ENCODE measurements at places on chromosomes 12 and 14.

DNA sequence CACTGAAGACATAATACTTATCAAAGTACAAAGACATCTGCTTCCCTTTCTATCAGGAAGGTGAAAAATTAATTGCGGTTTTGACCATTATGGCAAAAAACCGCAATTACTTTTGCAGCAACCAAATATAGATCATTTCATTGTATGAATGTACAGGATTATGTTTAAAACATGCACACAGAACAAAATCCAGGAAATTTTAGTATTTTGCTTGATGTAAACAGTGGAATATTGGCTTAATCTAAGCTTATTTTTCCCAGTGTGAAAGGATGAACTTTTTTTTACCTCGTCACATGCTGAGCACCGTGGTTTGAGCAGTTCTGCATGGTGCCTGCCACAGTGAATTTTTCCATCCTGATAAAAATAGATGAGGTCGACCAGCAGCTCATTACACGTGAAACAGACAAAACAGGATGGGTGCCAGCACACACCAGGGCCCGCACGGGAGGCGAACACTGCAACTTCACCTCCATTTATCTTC, 121.2 kb downstream of the PRICKLE1 start:
- DNase-seq, result no peak

DNA sequence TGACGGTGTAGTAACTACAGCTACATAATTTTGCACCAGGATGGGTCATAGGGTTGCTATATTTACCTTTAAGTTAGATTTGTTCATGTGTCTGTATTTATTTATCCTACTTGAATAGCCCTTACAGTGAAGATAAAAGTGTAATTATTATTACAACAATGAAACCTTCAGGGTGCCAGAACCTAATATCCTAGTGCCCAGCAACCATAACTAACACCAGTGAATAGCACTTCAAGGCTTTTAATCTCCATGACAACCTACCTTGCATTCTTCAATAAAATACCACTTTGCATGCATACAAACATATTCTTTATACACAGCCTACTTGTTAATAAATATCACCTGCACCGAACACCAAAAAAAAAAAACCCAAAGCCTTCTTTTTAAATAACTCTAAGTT, 58.7 kb upstream of the G2E3 start:
- no peak for DNase-seq

DNA sequence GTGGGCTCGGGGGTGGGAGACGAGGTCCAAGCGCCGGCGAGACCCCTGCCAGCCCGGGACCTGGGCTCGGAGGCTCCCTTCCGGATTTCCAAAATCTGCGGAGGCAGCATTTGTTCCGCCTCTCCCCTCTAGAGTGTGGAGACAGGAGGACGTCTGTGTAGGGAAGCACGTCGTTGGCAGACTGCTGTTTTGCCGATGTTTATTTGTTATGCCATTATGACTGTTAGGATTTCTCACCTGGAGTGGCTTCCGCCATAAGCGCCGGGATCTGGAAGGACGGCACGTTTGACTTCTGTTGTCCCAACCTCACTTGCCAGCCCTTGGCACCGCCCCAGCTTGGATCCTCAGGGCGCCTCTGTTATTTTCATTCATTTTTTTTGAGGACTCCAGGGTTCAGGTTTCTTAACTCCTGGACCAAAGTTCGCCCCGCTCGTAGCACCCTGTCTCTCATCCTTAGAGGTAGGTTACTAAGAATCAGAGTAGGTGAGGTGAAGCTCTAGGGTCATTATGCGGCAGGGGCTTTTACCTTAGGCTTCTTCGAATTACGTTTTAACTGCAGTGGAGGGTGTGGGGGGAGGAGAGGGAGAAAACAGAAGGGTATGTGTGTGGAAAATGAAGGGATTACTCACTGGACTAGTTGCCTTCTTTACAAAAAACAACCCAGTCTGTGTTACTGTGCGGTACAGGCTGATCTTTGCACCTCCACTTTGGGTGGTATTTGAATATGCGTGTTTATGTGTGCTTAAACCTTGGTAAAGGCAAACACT, 547 bp upstream of the PYGL start:
- no peak for DNase-seq

DNA sequence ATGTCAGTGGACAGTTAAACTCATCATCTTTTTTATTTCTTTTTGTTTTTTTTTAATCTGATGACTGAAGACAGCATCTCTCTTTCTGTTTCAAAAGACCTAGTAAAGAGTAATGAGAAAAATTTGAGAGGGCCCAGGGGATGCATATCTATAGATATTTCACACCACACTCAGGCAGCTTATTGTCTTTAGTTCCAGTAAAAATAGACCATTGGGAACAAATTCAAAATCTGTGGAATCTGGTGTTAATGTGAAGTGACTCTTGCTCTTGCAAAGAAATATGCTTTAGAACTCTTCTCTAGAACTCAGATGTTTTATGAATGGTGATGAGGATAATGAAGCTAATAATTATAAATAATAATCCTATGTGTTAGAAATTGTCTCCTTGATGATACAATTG, 214.5 kb upstream of the ATP2B1 start:
- DNase-seq, result no peak

DNA sequence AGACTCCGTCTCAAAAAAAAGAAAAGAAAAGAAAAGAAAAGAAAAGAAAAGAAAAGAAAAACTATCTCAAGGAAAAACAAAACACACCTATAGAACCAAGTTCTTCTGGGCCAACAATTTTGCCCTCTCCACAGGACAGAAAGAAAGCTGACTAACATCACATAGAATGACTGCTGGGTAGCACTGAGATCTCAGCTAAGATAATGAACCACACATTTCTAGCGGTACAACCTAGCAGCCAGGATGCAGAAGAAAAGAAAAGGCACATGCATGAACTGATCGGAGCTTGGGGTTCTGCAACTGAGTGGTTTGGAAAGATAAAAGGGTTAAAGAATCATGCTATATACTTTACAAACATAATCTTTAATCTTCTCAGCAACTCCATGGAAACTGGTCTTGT, 19.5 kb downstream of the TMED10 start:
- no peak for DNase-seq

DNA sequence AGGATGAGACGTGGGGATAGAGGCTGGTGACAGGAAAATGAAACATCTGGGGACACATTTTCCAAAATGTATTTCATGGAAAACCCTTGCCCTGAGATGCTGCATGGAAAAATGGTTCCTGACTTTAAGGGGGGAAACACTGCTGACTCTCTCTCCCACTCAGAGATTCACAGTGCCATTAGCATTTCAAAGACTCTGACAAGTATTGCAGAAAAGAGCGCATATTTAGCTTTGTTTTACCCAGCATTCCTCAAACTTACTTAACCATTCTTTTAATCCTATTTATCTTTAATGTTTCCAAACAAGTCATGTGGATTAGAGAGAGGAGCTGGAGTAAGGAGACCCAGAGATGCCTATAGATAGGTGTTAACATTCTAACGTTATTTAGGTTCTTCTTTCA, 141.8 kb upstream of the DYRK2 start:
- no peak for DNase-seq

GRCh38 chr12:633731-634130, 29.5 kb downstream of the NINJ2 start:
- no peak for DNase-seq

DNA sequence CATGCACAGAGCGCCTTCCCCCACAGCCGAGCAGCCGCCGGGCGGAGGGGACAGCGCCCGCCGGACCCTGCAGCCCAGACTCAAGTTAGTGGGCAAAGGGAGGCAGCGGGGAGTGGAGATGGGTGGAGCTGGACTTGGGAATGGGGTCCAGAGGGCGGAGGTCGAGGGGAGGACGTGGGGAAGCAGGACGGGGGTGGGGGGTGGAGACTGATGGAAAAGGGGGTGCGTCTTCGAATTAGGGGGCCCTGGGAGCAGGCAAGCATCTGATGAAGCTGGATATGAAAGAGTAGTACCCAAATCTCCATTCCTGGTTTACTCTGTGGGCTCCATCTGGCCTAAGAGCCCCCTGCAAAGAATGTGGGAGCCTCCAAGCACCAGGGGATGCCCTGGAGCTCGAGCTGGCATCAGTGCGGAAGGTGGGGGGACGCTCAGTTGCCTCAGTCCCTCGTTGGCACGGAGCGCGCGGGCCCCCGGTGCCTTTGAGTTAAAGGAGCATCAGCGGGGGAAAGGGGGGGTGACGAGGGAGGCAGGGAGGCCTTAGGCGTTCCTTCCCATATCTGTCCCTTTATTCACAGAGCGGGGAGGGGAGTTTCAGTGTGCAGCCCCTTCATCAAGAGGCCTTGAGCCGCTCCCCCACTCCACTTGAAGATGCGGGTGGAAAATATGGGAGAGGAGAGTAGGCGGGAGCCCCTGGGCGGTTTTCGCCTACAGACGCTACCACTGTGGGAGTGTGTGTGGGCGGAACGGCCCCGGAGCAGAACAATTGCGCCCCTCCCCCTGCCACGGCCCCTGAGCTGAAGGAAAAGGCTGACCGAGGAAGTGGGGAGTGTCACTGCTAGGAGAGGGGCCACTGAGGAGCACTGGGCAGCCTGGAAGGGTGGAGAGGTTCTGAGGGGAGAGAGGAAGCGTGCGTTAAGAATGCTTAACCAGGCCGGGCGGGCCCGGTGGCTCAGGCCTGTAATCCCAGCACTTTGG, 644 bp downstream of the NAB2 start:
- DNase-seq, result peak; percentile 43

GRCh38 chr12:122422730-122423257, 325 bp upstream of the CLIP1 start:
- peak; percentile 7 for DNase-seq

- no peak for DNase-seq
Observed at GRCh38 chr14:99945732-99946651, 119.2 kb upstream of the EVL start.

- DNase-seq, result peak; percentile 22
Observed at GRCh38 chr12:69243099-69244084, 4.0 kb downstream of the CPSF6 start.

DNA sequence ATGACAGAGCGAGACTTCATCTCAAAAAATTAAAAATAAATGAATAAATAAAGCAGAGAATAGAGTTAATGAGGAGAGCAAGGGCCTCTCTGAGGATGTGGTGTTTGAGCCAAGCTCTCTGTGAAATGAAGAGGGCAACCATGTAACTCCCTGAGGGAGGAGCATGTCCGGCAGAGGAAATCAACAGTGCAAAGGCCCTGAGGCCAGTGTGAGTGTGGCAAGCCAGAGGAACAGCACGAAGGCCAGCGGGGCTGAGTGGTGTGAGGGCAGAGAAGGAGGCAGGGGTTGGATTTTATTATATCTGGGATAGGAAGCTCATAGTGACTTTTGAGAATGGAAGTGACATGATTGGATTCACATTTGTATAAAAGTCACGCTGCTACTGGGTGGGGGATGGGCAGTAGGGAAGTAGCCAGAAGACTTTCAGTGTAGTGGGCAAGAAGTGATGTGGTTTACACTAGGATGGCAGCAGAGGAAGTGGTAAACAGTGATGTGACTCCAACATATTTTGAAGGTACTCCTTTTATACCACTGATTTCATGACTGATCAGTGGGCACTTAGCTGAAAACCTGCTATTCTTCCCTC, 10.3 kb upstream of the LRP1-AS start:
- DNase-seq, result peak; percentile 17

- DNase-seq, result no peak
Observed at GRCh38 chr12:105109465-105110212, 2.1 kb downstream of the WASHC4 start.

DNA sequence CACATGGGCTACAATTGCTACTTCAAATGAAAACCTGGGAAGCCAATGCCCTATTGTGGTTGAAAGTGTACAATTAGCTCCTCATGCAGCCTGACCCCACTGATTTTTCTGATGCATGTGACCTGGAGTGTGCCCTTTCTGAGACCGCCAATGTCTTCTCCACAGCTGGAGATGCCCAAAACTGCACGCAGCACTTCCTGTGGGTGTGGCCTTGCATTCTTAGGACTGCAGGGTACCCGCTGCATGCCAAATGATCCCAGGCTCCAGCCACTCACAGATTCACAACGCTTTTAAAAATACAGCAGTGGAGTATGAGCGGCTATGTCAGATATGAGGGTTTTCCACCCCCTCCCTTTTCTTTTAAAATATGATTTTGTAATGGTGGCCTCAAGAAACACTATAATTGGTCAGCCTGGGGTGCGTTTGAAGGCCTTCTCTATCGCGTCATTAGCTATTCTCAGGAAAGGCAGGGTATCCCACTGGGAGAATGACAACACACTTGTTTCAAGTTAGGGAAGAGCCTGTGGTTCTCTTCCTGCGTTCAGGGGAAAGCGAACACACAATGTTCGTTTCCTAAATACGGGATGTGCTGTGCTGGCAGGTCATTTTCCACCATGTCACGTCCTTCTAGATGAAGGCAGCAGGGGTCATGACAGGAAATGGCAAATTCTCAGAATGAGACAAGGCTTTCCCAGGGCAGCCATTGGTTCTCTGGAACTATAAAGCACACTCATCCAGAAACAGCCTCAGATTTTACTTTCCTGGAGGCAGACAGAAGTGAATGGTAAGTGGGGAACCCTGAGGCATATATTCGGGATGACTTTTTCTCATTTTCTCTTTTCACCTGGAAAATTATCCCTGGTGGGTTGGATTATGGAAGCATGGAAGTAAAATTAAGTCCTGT, at the start of gene APOLD1:
TSS of gene APOLD1 (plus strand) at position 749 of the 904 bp plus-strand sequence. CDS start at position 782, 33 bp downstream.
- no peak for DNase-seq

DNA sequence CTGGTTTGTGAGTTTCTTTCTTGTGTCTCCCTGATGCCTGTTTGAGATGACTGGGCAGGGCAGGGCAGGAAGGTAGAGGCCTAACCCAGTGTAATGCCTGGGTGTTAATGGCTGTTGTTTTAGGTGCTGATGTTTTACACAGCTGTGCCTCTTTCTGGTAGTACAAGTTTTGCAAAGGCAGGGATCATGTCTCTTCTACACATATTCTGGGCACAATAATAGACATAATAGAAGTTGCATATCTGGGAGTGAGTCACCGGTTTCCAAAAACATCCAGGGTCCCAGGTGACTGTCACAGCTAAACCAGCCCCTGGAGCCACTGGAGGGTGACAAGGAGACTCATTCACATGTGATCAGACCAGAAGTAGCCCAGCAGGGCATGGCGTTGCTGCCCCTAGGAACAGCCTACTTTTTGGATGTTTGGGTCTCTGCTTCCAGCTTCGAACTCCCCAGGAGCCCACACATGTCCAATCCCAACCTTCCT, 18.1 kb downstream of the TPCN1 start:
- no peak for DNase-seq

DNA sequence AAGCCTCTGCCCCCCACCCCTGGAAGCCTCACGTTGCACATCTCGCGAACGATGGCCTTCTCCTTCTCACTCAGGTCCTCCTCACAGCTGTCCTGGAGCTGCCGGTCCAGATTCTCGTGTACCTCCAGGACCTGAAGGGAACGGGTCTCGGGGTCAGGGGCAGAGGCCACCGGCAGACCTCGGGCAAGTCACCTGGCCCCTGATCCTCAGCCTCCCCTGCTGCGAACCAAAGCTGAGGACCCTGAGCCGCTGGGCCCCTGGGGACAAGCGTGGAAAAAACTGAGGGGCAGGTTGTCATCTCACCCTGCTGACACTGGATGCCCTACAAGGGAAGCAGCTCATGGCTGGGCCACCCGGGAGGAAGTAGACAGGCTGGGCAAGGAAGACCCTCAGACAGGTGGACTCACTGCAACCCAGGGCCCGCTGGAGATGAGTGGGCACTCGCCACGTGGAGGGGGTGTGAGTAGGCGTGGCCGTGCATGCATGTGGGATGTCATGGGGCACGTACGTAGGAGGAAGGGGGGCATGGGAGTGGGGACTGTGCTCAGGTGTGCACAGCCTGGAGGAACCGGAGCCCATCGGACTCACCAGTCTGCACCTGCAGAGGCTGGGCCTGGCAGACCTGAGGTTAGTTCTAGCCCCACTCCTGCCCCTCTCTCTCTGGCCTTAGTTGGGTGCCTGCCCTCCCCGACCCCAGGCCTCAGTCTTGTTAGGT, 35.1 kb downstream of the CCNK start:
- no peak for DNase-seq
